ENCODE measurements at places on chromosomes 3 and 15. TPM values are rescaled to one million over a fixed set of nuclear protein-coding genes. Genes with fewer than 3 reads are reported as not detected.

DNA sequence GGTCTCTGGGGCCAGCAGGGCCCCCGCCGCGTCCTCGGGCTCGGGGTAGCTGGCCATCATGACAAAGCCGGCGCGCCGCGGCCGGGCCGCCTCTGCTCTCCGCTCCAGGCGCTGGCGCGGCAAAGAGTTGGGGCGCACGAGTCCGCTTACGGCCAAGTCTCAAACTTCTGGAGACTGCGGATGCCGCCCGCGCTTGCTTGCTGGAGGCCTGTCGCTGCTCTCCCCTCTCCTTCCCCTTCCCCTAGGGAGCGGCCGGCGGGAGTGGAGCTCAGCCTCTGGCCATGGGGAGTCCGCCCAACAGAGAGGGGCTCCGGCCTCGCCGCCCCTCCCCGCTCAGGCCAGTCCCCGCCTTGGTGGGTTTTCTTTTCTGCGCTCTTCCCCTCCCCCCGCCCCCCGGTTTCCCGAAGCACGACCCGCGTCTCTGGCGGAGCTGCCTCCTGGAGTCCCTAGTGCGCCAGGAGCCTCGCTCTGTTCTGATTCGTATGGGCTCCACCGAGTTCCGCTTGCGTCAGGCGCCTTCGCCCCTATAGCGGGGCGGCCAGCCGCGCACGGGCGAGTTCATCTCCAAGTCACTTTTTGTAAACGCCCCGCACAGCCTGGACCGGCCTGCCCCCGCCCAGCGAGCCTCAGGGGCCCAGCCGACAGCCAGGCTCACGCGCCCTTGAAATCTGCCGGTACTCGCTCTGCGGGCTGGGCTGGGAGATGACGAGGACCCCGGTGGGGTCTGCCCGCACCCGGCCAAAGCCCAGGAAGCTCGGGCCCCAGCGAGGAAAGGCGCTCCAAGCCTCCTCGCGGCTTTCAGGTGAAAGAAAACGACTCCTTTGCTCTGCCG, at the start of the genes FOXL2 and FOXL2NB:
FOXL2 (minus strand) TSS at position 475 of the 832 bp plus-strand sequence; CDS start at position 60, 415 bp downstream.
FOXL2NB (plus strand) TSS at position 555 of the 832 bp plus-strand sequence; CDS start at position 703, 148 bp downstream.
- peaks cover 100% of the 10 kb centered on the region for H3K27me3 ChIP-seq
- DNase-seq = no peak
- H3K4me3 ChIP-seq = peak within 1 kb of the TSS; percentile 9
- peaks cover 2% of the 10 kb centered on the region for H3K4me1 ChIP-seq
- H3K36me3 ChIP-seq = no peaks in the 10 kb centered on the region

DNA sequence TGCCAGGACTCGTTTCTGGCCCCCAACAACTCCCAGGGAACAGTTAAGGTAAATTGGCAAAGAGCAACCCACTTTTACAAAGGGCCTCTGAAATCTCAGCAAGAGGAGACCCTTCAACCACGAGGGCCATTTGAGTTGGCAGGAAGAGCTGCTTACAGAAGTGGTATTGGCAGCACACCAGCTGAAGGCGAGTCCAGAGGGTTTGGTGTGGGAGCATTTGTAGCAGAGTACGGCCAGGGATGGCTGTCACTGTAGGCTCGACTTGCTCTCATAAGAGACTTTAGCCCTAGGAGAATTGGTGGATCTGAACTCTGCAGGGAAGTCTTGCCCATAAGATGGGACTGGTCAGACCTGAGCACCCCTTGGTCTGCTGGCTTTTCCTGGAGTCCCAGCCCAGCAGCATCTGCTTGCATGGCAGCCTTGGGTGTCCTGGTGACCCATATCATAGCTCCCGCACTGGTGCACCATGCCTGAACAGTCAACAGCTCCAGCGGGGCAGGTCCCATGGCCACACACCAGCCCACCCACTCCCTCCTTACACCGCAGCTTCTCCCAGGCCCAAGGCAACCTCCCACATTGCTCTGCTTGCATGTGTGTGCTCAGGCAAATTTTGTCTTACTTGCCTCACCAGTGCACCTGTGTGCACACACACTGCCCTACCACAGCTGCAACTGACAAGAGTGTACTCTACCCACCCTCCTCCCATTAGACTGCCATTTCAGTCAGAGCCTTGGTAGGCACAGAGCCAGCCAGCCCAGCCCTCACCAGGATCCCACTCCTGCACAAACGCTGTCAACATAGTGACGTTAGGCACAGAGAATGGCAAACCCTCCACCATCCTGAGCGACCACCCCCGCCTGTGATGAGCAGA, 861.6 kb upstream of the DPPA4 start:
- H3K4me1 ChIP-seq = no peaks in the 10 kb centered on the region
- DNase-seq = no peak
- no peak overlapping the region for H3K27ac ChIP-seq
- H3K4me3 ChIP-seq = no peak overlapping the region
- H3K36me3 ChIP-seq = no peaks in the 10 kb centered on the region

- no peaks in the 10 kb centered on the region for H3K4me1 ChIP-seq
- DNase-seq = no peak
- no peaks in the 10 kb centered on the region for H3K36me3 ChIP-seq
- H3K27ac ChIP-seq = peak overlapping the region; percentile 8
These were observed 105.0 kb upstream of the GAP43 start for GRCh38 chr3:115518100-115518852.

DNA sequence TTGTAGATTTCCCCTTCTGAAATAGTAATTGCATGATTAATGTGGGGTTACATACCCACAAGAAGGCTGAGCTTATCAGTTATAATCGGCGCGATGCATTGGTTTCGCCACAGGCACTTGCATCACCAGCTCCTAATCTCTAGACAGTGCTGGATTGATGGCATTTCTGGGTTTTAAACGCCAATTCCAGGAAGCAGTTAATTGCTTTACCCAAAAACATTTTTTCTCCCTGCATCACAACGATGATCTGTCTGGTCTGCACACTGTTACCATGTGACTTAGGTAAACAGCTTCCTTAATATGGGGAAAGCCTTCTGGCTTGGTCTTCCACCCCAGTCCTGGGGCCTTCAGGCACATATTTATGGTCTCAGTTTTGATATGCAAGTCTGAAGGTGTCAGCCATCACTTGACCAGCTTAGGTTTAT, 70.0 kb upstream of the HEG1 start:
- H3K4me1 ChIP-seq = peaks cover 18% of the 10 kb centered on the region
- H3K4me3 ChIP-seq = no peak overlapping the region
- no peaks in the 10 kb centered on the region for H3K27me3 ChIP-seq
- DNase-seq = no peak

GRCh38 chr15:89767411-89767915, 8.7 kb upstream of the MESP2 start:
- H3K27me3 ChIP-seq = no peaks in the 10 kb centered on the region
- no peaks in the 10 kb centered on the region for H3K4me1 ChIP-seq
- no peak overlapping the region for H3K27ac ChIP-seq
- H3K36me3 ChIP-seq = no peaks in the 10 kb centered on the region
- H3K4me3 ChIP-seq = no peak overlapping the region

The CLDN16 gene
- total RNA-seq = not detected

The C3orf20 gene
- not detected for total RNA-seq

The NSMCE3 gene
- total RNA-seq = 12.8 TPM

The ZNF860 gene
- total RNA-seq = under 0.01 TPM

The GOLGA8M gene
- 0.71 TPM for total RNA-seq

The RARB gene
- total RNA-seq = 8.3 TPM

The PLSCR5 gene
- total RNA-seq = not detected

The GOLGA8J gene
- not detected for total RNA-seq
